ENCODE measurements at places on chromosomes 12 and 14. TPM values are rescaled to one million over a fixed set of nuclear protein-coding genes. Genes with fewer than 3 reads are reported as not detected.

DNA sequence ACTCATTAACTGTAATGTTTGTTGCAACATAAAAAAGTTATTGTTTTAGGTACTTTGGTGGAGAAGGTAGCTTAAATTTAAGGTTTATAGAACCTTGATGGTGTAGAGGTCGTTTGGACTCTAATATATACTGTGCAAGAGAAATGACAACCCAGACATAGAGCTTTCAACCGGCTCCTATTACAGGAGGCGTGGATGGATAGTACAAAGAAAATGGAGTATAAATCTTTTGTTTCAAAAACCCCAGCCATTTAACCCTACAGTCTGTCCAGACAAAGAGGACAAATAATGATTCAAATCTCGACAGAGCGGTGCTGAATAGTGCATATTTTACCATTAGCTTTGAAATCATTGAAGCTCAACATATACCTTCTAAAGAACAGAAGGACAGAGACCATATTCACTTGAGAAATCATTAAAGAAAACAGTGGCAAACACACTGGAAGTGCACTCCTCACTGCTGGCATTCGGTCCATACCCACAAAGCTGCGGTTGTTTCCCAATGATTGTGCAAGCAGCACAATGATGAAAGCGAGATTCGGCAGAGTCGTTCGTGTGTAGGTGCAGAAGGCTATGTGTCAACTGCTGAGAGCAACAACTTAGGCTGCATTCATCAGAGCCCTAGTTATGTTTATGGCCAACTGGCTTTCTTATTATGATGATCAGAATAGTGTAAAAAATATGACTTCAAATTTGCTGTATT is 688.6 kb downstream of the NOVA1 start:
- DNase-seq = no peak

DNA sequence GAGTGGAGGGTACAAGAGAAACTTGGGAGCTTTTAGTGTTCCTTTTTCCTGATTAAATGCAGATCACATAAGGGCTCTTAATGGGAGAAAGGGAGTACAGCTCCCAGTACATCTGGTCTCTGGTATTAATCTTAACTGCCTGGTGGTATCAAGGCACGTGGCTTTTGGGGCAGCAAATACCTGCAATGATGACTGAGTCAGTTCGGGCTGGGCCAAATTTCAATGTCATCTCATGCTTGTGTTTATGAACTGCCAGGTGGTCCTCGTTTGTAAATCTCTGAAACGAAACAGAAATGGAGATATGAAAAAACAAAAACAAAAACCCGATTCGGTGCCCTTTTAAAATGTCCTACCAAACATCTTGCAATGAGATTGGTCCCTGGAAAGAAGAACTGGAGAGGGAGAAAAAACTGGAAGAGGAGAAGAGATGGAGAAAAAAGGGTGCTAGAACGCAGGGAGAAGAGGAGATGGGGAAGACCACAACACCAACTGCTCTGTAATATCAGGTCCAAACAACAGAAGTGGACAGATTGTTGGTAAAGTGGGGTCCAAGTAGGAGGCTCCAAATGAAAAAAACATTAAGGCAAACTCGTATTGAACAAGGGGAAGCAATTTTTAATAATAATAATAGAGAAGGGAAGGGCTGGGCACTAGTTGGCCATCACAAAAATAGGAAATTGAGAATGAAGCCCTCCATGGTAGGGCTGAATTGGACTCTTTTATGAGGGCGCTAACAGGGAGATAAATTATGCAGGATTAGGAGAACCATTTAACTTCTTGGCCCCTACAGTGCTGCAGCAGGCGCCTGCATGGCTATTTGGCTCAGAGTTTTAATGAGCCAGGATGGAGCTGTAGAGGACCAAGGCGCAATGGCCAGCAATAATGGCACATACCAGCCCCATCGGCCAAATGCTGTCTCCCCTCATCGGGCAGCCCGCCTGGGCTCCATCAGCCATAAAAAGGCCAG is 45.4 kb upstream of the NPFF start:
- no peak for DNase-seq

- no peak for DNase-seq
These were observed 4.4 kb upstream of the MARK3 start for GRCh38 chr14:103380719-103381377.

GRCh38 chr14:70113211-70113610 is 75.5 kb downstream of the SLC8A3 start:
- no peak for DNase-seq

- DNase-seq = no peak
These were observed 15.6 kb downstream of the OTX2 start for GRCh38 chr14:56794557-56795283.

The KRT74 gene
- total RNA-seq = not detected

DNA sequence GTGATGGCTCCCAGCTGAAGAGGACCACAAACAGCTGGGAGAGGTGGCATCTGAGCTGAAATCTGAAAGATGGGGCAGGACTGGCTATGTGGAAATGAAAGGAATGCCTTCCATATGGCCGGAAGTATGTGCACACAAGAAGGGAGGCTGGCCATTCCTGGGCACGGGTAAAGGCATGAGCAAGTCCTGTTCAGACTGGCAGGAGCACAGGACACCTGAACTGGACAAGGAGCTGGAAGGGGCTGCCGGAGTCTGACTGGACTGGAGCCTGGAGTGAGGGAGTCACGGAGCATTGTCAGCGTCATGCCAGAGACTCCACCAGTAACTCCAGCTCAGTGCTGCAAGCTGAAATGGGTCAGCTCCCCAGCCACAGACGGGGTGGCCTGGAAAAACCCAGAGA is 11.9 kb upstream of the TC2N start:
- DNase-seq = no peak

DNA sequence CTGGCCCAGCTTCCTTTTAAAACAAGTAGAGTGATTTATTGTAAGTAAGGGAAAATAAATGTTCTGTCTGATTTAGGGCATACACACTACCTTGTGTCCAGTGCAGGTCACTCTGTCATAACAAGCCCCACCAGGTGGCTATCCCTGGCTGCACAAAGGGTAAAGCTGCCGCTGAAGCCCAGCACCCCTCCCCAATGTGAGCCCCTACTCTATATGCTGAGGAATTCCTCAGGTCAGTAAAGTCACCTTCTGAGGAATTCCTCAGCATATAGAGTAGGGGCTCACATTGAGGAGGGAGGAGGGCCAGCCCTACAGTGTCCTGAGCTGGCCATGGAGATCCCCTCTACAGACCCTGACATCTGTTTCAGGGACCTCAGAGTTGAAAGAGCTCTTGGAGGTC is 67.2 kb downstream of the TBC1D30 start:
- no peak for DNase-seq

GRCh38 chr12:15013634-15014179 is 40.9 kb downstream of the PDE6H start:
- no peak for DNase-seq

GRCh38 chr14:56666716-56667115 is 87.1 kb downstream of the TMEM260 start:
- no peak for DNase-seq

- DNase-seq = no peak
These were observed 32.7 kb downstream of the GPHB5 start for GRCh38 chr14:63286071-63286470.

- DNase-seq = peak; percentile 15
These were observed 12.2 kb upstream of the PPP1R13B start for GRCh38 chr14:103859416-103860202.

The GZMB gene
- 3.0 TPM for total RNA-seq

The SERPINA5 gene
- total RNA-seq = 2.9 TPM

- DNase-seq = no peak
These were observed 218.2 kb downstream of the PRKD1 start for GRCh38 chr14:29709490-29709889.

DNA sequence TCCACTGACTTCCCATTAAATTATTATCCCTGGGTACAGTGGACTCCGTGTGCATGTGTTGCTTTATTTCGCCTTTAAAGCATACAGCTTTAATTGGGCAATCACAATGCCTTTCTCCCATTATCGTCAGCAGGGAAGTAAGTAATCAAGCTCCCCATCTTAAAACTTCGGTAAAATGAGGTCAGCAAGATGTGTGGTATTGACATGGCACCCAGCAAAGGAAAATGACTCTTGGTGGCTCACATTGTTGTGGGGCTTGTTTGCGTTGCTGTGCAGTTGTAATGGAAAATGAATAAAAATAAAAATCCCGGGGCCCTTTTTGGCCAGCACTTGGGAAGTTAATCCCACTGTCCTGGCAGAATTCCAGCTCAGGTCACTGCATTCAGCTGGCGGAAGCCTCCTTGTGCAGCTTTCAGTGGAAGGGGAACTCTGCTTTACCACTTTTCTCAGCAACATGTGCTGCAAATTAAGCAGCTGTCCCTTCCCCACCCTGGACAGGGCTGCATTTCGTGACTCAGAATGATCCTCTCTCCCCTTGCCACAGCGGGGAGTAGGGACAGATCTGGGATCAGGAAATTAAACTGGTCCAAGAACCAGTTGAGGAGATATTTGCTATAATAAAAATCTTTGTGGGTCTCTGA is 13.9 kb upstream of the ATP2A2 start:
- DNase-seq = no peak

DNA sequence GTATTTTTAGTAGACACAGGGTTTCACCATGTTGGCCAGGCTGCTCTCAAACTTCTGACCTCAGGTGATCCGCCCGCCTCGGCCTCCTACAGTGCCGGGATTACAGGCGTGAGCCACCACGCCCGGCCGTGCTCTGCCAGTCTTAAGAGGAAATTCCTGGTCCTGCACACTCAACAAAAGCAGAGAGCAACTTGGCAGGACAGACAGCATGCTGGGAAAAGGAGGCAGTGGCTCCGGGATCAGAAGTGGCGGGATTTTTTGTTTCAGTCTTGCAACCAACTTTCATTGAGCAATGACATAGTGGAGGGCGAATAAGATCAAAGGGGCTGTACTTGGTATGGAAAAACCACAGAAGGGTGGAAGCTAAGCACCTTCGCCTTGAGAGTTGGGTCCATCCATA is 2.1 kb downstream of the CKAP4 start:
- peak; percentile 89 for DNase-seq

GRCh38 chr14:53113989-53114388 is 39.1 kb downstream of the DDHD1 start:
- DNase-seq = no peak

GRCh38 chr12:45893240-45893639 is 97.1 kb downstream of the SCAF11 start:
- no peak for DNase-seq

The PLEKHD1 gene
- 0.10 TPM for total RNA-seq

The LBHD2 gene
- not detected for total RNA-seq

DNA sequence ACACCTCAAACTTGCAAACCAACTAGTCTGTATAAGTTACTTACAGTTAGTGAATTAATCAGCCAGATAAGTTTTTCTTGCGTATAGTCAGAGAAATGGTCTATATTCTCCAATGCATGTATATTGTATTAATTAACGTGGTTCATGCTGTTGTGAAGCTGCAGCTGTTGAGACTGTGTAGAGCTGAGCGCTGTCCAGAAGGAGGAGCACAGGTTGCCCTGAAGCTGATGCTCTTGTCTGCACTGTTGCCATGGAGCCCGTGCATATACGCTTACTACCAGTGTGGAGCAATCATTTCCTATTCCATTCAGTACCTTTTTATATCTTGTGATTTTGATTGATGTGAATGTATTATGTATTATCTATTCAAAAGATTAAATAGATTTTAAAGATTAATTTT is 74.3 kb upstream of the ARID2 start:
- no peak for DNase-seq

DNA sequence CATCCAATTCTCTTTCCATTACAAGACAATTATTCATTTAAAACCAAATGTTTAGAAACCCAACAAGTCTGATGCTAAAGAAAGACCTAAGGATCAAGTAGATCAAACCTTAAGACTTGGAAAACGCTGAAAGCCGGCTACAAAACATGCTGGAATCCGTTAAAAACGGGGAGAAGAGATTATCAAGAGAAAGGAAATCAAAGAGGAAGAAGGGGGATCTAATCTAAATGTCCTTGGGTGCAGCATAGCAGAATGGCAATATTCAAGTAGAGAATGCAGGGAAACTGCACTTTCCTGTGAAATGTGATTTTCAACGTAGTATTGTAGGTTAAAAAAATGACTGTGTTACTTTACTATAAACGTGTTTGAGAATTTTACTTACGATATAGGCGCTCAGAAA is 1.3 kb downstream of the PPP1R13B start:
- DNase-seq = no peak

GRCh38 chr12:76260390-76260748 is 87.8 kb downstream of the BBS10 start:
- no peak for DNase-seq

The DLST gene
- total RNA-seq = 148 TPM

The AKAP3 gene
- 2.0 TPM for total RNA-seq

GRCh38 chr12:124493809-124494750 is 73.3 kb downstream of the NCOR2 start:
- no peak for DNase-seq

DNA sequence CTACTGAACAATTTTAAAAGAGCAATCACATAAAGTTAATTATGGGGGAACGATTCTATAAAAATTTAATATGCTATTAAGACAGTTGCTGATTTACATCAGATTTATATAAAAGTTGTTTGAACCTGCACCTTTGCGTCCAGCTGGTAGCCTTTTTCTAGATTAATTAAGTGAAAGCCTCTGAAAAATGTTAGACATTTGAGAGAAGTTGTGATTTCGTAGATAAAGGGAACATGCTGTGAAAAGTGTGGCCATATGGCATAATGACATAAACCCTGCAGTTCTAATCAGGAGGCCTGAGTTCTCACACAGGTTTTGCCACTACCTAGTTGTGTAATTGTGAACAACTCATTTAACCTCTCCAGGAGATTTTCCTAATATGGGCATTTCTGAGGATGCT is 187.2 kb downstream of the TMTC2 start:
- DNase-seq = no peak

The AGAP2 gene
- 0.86 TPM for total RNA-seq

GRCh38 chr12:80118565-80119324 is 19.4 kb downstream of the OTOGL start:
- DNase-seq = no peak

- DNase-seq = no peak
These were observed 553.8 kb downstream of the CCER1 start for GRCh38 chr12:90401185-90401584.

GRCh38 chr12:6902448-6902847 is 2.2 kb upstream of the LRRC23 start:
- no peak for DNase-seq

The NTS gene
- 0.32 TPM for total RNA-seq

The NOVA1 gene
- total RNA-seq = 3.6 TPM

DNA sequence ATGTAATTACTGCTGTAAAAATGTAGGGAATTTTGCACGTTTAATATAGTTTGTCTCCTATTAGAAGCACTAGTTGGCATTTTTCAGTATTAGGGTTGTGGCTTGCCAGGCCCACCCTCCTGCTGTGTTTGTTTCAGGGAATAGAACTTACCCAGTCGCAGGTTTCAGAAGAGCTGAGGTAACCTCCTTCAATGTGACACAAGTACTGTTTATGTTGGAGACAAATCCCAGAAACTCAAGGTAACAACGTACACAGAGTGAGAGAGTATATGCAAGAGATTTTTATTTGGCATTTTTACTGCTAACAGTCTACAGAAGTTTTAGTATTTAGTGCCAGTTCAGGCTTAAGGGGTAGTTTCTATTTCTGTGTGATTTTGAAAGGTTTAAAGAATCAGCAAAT is 284.3 kb downstream of the RAD51B start:
- DNase-seq = no peak

GRCh38 chr12:21697904-21698630 is 40.4 kb upstream of the LDHB start:
- DNase-seq = no peak

The LALBA gene
- not detected for total RNA-seq

The KLHL33 gene
- total RNA-seq = 0.05 TPM
